ENCODE measurements at places on chromosomes 4 and X.

- no peak for DNase-seq
Observed at GRCh38 chrX:11445540-11445939, 152.3 kb downstream of the AMELX start.

DNA sequence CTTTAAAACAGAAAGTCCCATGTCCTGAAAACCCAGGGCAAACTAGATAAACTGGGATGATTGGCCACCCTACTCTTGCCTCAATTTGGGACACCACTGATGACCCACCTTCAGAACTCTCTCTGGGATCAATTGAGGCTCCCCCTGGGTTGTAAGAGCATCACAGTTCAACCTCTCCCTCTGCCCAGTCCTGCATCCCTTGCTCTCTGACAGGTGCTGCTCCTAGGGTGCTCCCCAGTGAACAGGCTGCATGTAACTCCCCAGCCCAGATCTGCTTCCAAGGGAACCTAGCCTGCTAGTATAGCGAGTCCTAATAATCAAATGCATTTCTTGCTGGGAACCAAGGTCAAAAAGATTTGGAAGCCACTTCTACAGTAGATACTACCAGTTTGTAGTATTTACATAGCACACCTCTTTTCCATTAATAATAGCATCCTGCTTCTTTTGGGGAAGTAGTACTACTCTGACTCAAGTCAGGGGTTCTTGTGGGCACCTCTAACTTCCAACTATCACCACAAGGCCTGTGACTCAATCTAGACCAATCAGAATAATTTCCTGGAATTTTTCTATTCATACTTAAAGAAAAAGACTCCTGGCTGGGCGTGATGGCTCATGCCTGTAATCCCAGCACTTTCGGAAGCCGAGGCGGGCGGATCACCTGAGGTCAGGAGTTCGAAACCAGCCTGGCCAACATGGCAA is 42.1 kb upstream of the SPINK2 start:
- no peak for DNase-seq

DNA sequence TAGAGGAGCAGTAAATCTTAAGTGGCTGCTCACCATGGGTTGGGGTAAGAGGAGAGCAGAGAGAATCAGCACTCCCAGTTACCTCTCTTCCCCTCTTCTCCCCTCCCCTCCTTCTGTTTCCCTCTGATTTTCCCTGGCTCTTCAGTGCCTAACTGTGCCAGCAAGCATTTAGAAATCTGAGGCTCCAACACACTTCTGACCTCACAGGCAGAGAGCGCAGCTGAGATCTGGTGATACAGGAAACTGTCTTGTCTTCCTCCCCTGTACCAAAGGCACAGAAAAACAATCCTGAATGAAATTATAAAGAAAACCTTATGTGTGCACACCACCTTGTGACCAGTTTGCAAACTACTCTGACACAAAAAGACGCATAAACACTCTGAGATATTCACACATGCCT is 82.4 kb upstream of the SMIM10 start:
- no peak for DNase-seq

GRCh38 chr4:145176641-145177432 is 3.6 kb downstream of the OTUD4 start:
- DNase-seq = no peak

GRCh38 chr4:118775405-118775804 is 60.5 kb downstream of the SEC24D start:
- DNase-seq = no peak

All from stimulated activated CD4-positive, alpha-beta T cell treated with anti-CD3 and anti-CD28 coated beads, Interleukin-1b, Interleukin-23, amount 100 ng/mL, for 1 hour (primary cell).